ENCODE measurements at places on chromosomes 7 and 10.
A peak's percentile ranks its signal among the peaks of the same experiment; 100 is the strongest.

DNA sequence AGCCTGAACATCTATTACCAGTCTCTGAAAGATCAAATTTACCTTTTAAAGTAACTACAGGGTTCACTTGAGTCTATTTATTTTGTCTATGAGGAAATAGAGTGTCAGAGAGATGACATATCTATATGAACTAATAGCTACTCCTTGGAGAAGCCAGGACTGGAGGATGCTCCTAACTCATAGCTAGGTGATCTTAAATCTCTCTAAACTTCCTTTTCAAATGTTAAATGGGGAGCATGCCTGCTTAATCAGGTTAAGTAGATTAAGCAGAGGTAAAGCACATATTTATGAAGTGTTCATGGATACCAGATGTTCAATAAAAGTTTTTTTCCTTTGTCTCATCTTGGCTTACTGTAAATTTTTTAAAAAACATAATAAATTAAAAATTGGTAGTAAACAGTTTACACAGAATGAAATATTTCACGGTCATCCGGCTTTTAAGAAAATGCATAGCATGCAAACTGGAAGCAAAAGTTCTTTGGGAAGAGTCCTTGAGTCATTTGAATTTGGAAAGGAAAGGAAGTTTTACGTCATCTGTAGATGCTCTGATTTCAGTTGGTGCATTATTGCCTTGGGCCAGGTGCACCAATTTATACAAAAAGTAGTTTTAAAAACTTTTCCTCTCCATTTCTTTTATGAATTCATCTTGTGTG, 155.1 kb downstream of the BICC1 start:
- DNase-seq = no peak

DNA sequence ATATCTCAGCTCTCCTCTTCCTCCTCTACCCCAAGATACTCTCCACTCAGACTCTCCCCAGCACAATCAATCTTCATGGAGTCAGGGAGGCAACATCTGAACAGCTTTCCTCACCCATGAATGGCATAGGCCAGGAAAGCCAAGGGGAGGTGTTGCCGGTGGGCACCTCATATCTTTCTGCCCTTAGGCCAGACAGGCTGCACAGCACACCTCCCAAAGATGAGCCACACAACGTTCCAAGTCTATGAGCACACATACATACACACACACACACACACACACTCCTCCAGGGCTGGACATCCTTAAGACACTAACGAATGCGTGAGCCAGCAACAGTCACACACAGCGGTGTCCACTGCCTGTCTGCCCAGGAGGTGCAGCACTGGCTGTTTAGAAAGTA, 17.7 kb downstream of the COBL start:
- no peak for DNase-seq

- DNase-seq = no peak
Measured at GRCh38 chr10:32005050-32005449, 51.2 kb downstream of the KIF5B start.

DNA sequence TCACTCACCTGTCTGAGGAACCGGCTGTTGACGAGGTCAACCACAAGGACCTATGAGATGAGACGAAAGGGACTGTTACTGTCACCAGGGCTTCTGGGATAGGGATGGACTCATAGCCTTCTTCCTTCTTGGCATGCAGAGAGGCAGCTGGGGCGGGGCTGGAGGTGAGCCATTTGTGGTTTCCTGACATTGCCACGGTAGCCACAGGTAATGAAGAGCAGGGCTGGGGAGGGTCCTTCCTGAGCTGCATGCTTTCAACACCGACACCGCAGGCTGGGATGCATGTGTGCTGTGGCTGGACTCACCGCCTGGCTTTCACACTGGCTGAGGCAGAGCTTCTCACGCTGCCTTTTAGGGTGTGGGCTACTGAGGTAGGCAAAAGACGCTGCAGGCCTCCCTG, 46.4 kb upstream of the MKRN1 start:
- no peak for DNase-seq

GRCh38 chr10:111347386-111348013, 270.7 kb downstream of the ADRA2A start:
- DNase-seq = no peak

GRCh38 chr7:33250421-33250871, 121.1 kb downstream of the BBS9 start:
- no peak for DNase-seq

DNA sequence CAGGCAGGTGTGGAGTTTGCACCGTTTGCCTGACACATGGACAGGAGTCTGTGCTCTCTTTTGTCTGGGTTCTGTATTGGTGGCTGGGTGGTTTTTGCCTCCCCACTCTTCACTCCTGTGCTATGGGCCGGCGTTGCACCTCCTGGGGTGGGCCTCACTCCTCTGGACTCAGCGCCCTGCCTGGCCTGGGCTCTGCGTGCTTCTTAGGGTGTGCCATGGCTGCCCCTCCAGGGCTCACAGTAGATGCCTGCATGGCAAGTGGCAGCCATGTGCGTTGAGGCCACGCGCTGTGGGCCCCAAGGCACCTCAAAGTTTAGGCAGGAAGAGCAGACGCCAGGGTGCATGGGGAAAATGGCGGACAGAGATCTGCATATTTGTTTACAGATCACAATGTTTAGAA, 319.8 kb downstream of the ADARB2 start:
- DNase-seq = no peak

DNA sequence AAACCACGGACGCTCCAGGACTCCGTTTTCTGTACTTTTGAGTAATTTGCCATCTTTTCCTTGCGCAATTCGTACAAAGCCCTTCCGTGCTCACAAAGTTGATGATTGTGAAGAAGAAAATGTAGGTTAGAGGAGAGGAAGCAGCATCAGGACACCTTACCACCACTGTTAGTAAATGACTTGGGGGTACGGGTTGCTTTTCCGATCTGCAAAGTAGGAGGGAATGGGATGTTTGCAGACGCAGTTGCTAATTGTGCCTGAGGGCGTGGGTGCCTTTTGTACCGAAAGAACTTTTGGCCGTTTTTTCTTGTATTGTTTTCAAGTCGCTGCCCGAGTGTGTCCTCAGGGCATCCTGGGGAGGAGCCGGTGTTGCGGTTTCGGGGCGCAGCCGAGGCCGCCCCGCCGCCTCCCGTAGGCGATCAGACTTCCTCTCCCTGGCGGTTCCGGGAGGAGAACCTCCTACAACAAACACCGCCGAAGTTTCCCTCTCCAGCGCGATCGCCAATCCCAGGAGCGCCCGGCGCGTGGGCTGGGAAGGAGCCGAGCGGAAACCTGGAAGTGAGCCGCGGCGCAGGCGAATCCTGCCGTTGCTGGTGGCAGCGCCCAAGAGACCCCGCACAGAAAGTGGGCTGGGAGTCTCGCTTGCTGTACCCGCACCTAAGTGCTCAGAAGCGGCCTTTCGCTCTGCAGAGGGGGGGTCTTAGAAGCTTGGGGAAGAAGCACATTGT, 1.0 kb downstream of the PRR15 start:
- no peak for DNase-seq

GRCh38 chr7:141012044-141012685, 2.6 kb downstream of the MRPS33 start:
- peak; percentile 71 for DNase-seq

DNA sequence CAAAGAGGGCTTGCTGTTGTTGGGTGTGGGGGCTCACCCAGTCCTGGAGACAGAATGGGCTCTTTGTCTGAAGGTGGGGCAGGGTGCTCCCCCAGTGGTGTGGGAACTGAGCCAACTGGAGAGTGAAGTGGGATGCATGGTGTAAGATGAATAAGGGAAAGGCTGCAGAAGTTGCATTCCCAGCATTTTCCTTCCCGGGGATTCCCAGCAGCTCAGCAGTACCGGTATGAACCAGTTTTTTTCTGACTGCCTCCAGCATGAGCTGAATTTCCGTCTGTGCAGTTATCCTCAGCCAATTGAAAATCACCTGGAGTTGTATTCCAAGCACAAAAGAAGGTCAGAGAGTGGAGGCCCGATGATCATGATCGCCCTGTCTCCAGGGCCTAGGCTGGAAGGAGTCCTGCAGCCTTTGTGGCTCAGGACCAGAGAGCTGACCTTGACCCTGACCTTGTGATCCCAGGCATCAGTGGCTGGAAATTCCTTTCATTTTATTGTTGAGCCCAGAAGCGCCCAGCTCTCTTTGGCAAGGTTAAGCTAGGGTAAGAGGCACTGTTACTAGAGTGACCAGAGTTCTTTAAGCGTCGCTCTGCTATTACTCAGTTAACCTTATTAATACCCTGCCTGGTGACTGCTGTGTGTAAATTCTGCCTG, 33.4 kb downstream of the OGDH start:
- DNase-seq = no peak

- DNase-seq = no peak
Measured at GRCh38 chr10:131724891-131725580, 175.8 kb upstream of the PPP2R2D start.

Data from NCI-H774 (cell line).